ENCODE measurements at places on chromosomes 6 and 20. TPM values are rescaled to one million over a fixed set of nuclear protein-coding genes. Genes with fewer than 3 reads are reported as not detected.

PRDM13 gene
- not detected for polyA plus RNA-seq

SIRPB2 gene
- 0.97 TPM for polyA plus RNA-seq

OR12D3 gene
- not detected for polyA plus RNA-seq

MAS1L gene
- not detected for polyA plus RNA-seq

GTF2H4 gene
- 22.0 TPM for polyA plus RNA-seq

NCOA6 gene
- 30.0 TPM for polyA plus RNA-seq

HECA gene
- 14.4 TPM for polyA plus RNA-seq

DNA sequence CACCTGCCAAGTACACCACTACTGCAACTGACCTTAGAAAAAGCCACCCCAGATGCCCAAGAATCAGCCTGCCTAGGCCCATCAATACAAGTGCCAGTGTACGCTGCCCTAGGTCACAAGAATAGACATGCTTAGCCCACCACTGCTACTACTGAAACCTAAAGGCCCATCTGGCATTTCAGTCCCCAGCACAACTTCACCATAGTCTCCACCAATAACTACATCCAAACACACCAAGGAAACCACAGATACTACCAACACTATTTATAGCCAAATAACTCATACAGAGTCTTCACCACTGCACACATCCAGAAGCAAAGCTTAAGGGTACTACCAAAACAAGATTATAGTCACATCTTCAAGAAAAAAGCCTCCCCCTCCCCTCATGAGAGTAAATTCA, 28.2 kb downstream of the TREML4 start:
- no peak for DNase-seq

DNA sequence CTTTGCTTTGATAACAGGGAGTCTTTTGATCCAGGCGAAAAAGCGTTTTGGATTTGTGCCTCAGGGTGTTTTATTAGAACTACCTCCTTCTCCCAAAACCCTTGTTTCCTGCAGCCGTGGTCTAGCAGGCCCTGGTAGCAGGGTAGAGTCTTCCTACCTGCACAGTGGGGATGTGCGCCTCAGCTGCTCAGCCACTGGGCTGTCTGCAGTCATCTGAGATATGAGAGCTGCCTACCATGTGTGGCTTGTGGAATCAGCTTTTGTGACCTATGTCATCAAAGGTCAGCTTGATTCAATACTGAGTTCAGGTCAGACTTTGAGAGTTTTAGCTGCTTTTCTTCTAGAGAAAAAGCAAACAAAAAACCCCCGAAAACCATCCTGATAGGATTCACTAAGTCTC, 279.5 kb downstream of the CLIC5 start:
- no peak for DNase-seq

DNA sequence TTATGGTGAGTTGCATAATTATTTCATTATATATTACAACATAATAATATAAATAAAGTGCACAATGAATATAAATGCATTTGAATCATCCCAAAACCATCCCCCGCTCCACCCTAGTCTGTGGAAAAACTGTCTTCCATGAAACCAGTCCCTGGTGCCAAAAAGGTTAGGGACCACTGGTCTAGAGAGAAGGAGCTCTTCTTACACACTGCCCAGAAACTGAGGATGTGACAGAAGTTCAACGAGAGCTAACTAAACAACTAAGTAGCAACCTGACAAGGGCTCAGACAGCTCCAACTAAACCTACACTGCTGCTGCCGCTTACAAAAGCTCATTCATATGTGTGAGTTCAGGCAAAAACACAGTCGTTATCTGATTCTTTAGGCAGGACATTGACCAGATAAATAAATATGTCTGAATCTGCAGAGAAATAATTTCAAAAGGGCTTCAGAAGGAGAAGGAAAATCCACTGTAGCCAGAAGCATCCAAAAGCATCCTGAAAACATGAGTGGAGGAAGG, 125.9 kb downstream of the ATXN1 start:
- DNase-seq: no peak

- DNase-seq: peak; percentile 54
Measured at GRCh38 chr20:32007787-32008616, 2.2 kb upstream of the CCM2L start.

- no peak for DNase-seq
Measured at GRCh38 chr6:139282684-139283083, 9.1 kb downstream of the TXLNB start.

GRCh38 chr6:3876101-3876500, 26.9 kb downstream of the FAM50B start:
- peak; percentile 33 for DNase-seq
